ENCODE measurements at places on chromosomes 4 and X.

- no peak for DNase-seq
Measured at GRCh38 chr4:40357738-40358137, 22.6 kb downstream of the CHRNA9 start.

GRCh38 chr4:75895744-75896314 lies 6.4 kb downstream of the PPEF2 start:
- DNase-seq = peak; percentile 66

GRCh38 chrX:154308108-154308946 lies 12.7 kb downstream of the TKTL1 start:
- DNase-seq = peak; percentile 79

DNA sequence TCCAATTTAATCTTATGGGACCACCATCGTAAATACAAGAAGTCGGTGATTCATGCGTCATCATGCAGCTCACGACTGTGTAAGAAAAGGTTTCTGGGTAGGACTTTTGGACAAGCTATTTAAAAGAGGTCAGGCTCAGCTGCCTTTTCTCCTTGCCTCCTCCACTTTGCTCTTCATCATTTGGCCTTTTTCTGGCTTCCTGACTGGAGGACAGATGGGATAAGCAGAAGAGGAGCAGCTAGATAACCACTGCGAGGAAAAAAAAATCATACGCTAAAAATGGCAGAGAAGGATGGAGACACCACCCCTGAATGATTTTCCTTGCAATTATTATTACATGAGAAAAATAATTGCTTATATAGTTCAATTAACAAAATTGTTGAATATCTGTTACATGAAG lies 294.3 kb upstream of the FSTL5 start:
- DNase-seq = no peak

DNA sequence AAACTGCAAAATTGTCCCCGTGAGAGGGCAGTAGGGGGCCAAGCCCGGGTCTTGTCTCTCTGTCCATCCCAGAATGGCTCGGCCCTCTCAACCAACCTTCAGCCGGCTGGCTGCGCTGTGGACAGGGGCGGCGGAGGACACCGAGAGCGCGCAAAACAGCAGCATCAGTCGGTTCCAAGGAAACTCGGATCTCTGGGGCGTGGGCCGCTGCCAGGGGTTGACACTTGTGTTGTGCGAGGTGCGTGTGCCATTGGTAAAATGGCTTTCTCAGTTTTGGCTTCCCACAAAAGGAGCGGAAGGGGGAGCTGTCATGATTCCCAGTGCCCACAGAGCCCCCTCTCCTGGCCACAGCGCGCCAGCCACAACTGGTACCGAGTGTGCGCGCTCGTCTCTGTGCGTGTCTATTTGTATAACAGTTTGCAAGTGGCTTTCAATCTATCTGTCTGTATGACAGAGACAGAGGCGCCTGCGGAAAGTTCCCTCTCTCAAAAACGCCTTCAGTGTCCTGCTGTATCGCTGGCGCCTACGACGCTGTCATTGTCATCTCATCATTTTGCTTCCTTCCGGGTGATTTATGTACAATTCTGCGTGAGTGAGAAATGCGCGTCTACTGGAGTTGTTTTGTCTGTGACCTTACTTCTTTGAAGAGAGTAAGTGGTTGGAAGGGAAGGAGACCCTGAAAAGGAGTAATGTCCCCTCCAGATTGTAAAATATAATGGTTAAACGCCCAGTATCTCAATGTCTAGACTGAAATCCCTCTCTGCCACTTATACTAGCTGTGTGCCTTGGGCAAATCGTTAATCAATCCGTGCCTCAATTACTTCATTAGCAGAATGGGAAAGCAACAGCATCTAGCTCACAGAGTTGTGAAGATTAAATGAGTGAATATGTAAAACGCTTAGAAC lies 1.8 kb downstream of the DKK2 start:
- peak; percentile 25 for DNase-seq

- peak; percentile 87 for DNase-seq
Measured at GRCh38 chr4:48093991-48094416, 40.0 kb downstream of the TXK start.

DNA sequence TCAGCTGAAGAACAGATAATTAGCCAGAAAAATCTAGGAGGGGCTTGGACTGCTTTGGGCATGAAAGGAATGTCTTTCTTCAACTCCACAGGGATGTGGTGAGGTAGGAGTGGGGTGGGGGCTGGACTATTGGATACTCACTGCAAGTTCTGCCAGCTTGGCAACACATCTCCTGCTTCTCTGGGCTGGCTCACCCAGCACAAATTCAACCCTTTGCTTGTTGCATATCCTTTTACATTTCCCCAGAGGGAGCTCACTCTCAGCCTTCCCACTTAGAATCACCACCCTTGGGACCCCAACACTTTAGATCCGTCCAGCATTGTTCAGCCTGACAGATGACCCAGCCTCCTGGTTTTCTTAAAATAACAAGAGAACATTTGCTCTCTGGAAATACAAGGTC lies 120.6 kb downstream of the KDR start:
- no peak for DNase-seq

DNA sequence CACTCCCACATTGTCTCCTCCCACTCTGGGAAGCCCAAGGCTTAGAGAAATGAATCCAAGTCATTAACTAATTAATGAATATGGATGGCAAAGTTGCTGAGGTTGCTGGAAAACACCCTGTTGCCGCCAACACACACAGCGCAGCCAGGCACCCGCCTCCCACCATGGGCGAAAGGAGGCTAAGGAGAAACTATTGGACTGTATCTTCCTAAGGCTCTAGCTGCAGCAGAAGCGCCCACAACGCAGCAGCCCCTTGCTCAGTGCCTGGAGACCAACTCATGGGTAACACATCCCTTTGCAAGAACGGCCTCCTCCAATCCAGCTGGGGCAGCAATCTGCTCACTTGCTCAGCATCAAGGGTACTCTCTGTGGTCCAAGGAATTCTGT lies 34.2 kb downstream of the TSC22D3 start:
- DNase-seq = no peak

GRCh38 chrX:53133400-53133799 lies 39.5 kb downstream of the KANTR start:
- no peak for DNase-seq

DNA sequence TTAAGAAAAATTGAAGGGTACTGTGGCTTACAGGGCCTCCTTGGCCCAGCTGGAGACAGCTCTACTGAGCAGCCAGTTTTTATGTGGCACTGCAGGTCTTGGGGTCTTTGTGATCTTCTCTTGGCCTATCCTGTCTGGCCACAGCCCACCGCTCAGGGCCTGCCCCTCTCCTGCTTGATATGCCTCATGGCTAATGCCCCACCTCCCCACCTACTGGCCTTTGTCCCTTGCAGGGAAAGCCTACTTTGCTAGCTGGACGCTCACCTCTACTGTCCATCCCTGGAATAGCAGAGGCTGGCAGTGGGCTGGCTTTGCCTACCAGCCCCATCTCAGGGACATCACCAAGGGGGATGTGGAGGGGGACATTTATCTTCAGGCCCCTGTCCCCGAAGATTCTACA lies 134.1 kb downstream of the PJA1 start:
- no peak for DNase-seq

DNA sequence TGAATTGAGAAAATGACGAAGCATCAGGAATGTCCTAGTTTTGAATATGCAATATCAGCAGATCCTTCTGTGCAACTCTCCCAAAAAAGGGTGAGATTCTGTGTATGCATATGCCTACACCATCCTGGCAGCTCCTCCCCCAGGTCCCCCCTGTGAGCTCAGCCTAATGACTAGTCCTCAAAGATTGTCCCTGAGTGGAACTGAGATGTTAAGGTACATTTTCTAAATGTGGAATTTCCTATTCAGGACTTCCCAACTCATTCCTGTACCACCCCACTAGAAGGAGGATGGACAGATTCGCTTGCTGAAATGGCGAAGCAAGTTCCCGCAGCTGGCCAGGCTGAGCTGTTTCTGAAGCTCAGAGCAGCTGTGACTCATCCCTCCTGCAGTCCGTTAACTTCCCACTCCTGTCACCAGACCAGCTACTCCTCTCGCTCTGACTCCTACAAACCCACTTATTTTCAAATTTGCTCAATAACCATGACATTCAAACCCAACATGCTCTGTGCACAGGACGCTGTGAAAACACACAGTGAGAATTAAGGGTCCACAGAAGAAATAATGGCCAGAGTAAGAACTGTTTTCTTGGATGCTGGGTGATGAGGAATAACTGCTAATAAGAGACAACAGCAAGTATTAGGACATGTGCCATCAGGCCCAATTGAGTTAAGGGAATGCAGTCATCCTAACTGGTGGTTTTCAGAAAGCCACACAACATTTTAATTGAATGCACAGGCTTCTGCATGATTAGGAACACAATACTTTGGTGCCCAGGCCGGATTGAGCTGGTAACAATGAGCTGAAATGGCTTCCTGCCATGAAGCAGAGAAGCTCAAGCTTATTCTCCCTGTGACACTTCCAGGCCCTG lies 40.0 kb upstream of the IRF2 start:
- DNase-seq = peak; percentile 63

DNA sequence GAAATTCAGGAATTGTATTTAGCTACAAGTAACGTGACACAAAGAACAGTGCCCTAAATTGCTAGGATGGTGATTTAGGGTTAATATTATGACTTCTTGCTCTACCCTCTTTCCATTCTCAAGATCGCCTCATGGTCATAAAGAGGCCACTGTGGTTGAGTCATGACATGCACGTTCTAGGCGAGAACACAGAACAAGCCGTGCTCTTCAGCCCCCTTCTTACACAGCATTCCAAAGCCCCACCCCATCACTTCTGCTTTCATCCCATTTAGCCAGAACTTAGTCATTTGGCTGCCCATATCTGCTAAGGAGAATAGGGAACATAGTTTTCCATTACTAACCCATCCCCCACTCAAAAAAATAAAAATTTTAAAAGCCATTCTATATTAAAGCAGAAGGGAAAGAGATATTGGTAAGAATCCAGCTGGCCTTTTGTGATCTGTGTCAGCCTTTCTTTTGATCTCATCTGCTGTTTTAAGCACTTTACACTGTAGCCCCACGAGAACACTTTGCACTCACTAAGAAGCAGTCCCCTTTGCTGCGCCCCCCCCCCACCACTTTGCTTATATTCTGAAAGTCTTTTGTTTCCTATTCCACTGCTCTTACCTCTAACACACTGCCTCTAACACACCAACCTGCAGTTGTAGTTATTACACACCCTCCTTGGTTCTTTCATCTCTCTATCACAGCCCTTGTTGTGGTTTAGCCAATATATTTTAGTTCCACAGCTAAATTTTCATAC lies 28.4 kb downstream of the NPNT start:
- DNase-seq = no peak

- DNase-seq = no peak
Measured at GRCh38 chrX:67426946-67427345, 116.9 kb upstream of the AR start.

- no peak for DNase-seq
Measured at GRCh38 chr4:128846063-128846462, 36.6 kb downstream of the JADE1 start.

DNA sequence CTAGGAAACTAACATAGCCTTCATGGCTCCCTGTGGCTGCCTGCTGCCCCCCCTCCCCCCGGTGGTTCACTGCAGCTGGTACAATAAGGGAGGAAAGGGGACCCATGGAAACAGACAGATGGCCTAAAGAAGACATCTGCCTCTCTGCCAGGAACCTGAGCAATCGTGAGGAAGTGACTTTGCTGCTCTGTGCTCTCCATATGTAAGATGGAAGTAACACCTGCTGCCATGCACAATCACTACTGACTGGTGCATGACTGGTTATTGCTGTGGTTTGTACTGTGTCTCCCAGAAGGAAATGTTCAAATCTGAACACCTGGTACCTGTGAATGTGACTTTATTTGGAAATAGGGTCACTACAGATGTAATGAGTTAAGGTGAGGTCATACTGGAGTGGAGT lies 43.6 kb downstream of the CD99L2 start:
- peak; percentile 28 for DNase-seq

GRCh38 chrX:78769946-78770345 lies 22.4 kb downstream of the LPAR4 start:
- DNase-seq = no peak

GRCh38 chr4:25814301-25815136 lies 48.3 kb downstream of the SEL1L3 start:
- no peak for DNase-seq

DNA sequence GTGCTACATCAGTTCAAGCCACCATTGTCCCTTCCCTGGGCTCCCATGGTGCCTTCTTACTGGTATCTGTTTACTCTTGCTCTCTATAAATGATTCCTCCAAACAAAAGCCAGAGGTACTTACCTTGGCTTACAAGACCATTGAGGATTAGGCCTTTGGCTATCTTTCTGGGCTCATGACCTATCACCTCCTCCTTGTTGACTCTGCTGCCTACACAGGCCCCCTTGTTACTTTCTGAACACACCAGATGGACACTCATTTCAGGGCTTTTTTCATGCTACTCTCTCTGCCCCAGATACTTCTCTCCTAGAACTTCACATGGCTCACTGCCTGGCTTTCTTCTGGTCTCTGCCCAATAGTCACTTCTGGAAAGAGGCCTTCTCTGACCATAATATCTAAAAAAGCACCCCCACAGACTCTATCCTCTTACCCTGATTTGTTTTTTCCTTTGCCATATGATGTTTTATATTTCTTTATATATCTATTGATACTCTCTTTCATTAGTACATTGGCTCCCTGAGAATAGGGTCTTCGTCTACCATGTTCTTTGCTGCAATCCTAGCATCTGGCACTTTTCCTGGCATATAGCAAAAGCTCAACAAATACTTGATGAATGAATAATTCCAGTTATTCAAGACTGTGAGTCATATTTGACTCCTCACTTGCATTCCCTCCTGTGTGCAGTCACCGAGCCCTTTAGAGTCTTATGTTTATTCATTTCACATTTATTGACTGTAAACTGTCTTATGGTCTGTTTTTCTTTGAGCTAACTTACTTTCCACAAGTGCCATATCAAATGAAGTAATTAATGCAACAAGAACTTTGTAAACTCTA lies 27.1 kb upstream of the TAPT1 start:
- DNase-seq = no peak

- DNase-seq = no peak
Measured at GRCh38 chr4:22556495-22556894, 40.6 kb upstream of the ADGRA3 start.

- DNase-seq = no peak
Measured at GRCh38 chrX:72050011-72050410, 81.7 kb downstream of the RTL5 start.

- no peak for DNase-seq
Measured at GRCh38 chr4:122525865-122526264, 69.3 kb upstream of the IL2 start.

DNA sequence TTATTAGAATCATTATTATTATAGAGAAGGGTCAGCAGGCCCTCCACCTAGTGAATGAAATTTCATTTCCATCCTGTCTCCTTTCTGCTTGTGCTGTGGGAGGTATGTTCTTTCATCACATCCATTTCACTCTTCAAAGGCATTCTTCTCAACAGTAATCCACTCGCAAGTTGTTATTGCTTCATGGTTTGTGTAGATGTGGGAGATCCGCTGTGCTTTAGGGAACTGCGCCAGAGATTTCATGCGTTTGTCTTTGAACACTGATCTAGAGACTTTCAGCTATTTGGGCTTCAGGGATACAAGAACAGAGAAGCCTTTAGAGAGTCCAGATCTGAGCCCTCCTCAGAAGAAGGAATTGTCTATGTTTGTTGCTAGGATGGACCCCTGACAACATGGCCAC lies 53.5 kb upstream of the PUDP start:
- DNase-seq = no peak
